ENCODE measurements at places on chromosomes 2 and 18. TPM values are rescaled to one million over a fixed set of nuclear protein-coding genes. Genes with fewer than 3 reads are reported as not detected.
A peak's percentile ranks its signal among the peaks of the same experiment; 100 is the strongest.

GRCh38 chr18:23803755-23804154, 114.5 kb downstream of the LAMA3 start:
- DNase-seq = no peak

DNA sequence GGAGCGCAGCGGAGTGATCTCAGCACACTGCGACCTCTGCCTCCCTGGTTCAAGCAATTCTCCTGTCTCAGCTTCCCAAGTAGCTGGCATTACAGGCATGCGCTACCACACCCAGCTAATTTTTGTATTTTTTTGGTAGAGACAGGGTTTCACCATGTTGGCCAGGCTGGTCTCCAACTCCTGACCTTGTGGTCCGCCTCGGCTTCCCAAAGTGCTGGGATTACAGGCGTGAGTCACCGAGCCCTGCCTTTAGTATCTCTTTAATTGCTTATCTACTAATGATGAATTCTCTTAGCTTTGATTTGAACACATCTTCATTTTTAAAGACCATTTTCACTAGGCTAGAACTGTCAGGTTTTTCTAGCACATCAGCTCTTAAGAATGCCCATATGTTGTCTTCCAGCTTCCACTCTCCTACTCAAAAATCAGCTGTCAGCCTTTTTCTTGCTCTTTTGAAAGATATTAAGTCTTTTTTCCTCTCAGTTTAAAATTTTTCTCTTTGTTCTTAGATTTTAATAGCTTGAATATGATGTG, 16.1 kb upstream of the MFSD2B start:
- DNase-seq = no peak

GRCh38 chr2:83364264-83364663, 1094.8 kb downstream of the SUCLG1 start:
- peak; percentile 36 for DNase-seq

DNA sequence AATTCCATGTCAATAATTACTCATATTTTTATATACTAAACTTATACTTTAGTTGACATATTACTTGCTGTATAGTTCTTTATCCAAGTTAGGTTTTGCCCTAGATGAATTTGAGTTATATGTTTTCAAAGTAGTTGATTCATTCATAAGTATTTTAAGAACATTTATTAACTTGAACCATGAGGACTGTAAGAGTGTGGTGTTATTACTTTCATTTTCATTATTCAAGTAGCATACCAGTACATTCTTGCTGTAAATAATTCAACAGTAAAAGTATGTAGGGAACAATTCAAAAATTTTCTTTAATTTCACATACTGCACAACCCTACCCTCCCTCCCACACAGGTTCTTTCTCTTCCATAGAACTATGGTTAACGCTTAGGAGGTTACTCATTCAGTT, 75.4 kb downstream of the ANKRD12 start:
- DNase-seq = no peak

- DNase-seq = peak; percentile 29
These were observed 803 bp upstream of the FIGN start for GRCh38 chr2:163736433-163737189.

DNA sequence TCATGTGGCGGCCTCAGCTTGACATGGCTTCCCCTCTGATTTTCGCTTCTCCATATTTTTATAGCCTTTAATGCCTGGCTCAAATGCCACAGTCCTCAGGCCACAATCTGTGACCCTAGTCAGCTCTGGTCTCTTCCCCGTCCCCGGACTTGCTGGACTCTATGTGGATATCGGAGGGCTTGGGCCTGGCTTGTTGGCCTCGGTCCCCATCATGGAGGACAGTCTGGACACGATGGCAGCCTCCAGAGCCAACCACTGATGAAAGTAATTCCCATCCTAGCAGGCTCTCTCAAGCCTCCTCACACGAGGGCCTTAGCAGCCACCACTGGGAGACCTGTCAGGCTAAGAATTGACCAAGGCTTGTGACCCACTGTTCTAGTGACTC, 61.6 kb downstream of the LPIN1 start:
- no peak for DNase-seq

GRCh38 chr18:26466026-26466425, 82.3 kb downstream of the KCTD1 start:
- DNase-seq = no peak

- DNase-seq = no peak
These were observed 70.0 kb upstream of the ZNF236 start for GRCh38 chr18:76752400-76752799.

DNA sequence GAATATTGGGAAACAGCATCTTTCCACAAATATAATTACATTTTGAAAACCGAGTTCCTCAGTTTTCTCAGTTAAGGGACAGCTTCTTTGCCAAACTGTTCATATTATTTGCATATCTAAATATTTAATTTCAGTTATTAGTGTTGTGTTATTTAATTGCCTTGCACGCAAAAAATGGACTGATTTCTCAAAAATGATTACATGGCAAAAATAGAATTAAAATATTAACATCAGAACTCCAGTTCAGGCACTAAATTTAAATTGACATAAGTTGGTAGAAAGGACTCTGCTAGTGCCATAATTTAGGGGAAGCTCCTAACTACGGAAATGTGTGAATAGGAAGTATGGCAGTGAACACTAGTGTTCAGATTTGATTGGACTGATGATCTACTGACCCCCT, 209.6 kb downstream of the PARD3B start:
- no peak for DNase-seq

GRCh38 chr2:62032096-62032495, 126.6 kb downstream of the COMMD1 start:
- DNase-seq = no peak

Gene RGPD6
- total RNA-seq = 27.7 TPM

Gene ATP8B1
- 26.3 TPM for total RNA-seq

Gene DNMT3A
- 11.7 TPM for total RNA-seq
